ENCODE measurements at places on chromosomes 13 and 19.

GRCh38 chr19:7852851-7853769 is 21.1 kb downstream of the PRR36 start:
- DNase-seq, result no peak

- DNase-seq, result no peak
Measured at GRCh38 chr19:34282611-34283519, 28.5 kb downstream of the GARRE1 start.

DNA sequence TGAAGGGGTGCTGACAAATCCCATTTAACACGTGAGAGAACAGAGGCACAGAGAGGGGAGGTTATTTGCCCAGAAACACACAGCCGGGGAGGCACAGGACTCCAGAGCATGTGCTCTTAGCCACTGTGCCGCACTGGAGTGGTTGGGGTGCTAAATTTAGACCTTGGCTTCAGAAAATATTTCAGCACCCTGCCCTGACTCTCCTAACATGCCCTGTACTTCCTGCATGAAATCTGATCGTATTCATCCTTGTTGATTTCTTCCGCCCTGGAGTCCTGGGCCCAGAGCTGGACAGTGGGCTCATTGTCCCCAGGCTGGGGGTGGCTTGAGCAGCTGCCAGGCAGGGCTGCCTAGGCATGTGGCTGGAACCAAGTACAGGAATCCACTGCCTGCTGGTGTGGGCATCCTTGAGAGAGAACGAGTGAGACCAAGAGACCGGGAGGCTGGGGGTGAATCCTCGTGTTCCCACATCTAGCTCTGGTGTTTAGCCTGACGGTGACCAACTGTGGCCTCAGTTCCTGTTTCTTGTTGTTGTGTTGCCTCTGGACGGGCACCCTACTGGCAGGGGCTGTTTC is 5.3 kb downstream of the SLC27A1 start:
- no peak for DNase-seq

GRCh38 chr19:16208064-16208759 is 10.5 kb downstream of the AP1M1 start:
- DNase-seq, result no peak

GRCh38 chr13:104757712-104758111 is 1691.5 kb upstream of the SLC10A2 start:
- no peak for DNase-seq

- DNase-seq, result no peak
Measured at GRCh38 chr13:112567161-112567862, 20.6 kb downstream of the TUBGCP3 start.

DNA sequence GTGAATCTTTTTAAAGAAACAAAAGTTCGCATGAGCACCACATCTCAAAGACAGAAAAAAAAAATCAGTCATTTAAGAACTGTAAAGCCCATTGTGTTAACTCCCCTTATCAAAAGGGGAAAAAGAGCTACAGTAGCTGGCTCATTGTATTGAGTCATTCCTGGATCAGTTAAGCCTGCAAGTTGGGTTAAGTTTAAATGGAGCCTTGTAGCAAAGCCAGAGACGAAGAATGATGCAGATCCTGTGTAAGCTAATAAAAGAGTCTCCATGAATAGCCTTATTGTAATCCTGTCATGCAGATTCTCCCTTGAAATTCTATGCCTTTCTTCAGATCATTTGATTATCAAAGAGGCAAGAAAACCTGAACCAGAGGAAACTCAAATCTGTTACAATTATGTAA is 83.8 kb downstream of the CRYL1 start:
- no peak for DNase-seq

DNA sequence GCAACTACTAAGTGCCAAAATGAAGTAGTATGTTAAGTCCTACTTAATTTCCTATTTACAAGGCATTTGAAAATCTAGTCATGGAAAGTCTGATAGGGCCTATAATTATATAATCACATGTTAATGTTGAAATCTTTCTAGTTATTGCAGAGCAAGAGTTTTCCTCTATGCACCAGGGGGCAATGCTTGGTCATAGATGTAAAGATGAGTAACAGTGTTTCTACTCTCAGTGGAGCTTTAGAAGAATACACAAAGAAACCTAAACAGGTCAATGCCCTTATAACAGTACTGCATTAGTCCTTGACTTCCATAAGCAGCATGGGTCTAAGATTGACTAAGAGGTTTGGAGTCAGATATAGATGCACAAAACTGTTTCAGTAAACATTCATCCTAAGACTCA is 218.7 kb downstream of the KCTD12 start:
- no peak for DNase-seq

DNA sequence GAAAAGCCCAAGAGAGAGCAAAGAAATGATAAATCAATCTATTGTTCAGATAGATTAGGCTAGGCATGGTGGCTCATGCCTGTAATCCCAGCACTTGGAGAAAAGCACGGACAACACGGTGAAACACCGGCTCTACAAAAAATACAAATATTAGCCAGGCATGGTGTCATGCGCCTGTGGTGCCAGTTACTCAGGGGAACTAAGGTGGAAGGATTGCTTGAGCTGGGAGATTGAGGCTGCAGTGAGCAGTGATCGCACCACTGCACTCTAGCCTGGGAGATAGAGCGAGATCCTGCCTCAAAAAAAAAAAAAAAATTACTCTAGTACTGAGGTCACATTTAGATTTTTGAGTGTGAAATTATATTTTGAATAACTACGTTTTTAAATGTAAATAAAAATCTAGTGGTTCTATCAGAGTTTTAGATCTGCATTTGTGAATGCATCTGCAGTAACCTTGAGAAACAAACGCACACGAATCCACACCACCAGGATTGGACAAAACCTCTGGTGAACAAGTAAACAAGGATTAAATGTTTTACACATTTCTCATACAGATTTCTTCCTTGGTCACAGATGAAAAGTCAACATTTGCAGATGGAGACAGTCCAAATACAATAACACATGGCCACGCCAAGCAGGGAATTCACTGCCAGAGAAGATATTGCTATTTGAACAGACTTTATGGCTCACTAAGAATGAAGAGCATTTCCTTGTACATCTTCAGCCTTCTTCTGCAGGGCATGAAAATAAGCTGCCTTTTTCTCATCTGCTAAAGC is 917.6 kb downstream of the PCDH9 start:
- no peak for DNase-seq
